Stimulated activated CD8-positive, alpha-beta memory T cell treated with anti-CD3 and anti-CD28 coated beads, Interleukin-2, amount 100 ng/mL, for 48 hours (primary cell): ENCODE measurements at places on chromosomes 6 and 20.

GRCh38 chr6:136718476-136718875 is 73.8 kb downstream of the MAP3K5 start:
- no peak for DNase-seq

DNA sequence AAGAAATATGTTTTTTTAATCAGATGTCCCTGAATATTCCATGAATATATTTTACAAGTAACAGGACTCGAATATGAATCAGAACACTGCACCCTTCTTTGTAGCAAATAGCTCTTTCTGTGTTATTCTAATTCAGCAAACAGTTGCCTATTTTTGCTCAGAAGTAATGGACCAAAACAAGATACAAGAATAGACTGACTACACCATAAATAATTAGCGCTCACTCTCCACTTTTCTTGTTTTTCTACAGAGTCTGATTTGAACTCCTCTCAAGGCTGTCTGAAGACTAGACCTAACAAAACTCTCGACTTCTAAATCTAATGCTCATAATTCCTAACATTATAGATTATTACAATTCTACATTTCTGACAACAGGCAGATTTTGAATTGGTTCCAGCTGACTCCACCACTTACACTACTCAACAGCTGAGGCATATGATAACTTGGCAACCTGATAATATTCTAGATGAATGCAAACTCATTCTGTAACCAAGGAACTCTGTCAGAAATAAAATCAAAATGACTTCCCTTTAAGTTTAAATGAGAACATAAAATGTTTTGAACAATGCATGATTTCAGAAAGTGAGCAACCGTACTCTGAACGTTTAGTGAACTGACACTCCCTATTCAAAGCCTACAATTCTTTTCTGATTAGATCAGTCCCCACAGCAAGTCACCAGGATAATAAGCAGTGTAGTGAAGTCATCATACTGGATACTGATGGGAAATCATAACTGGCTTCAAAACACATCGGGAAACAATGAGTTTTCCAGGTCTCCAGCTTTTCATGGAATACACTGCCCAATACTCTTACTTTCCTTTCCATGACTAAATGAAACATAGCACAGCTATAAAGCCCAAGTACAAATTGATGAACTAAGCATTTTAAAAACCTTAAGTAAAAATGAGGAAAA is 114.2 kb upstream of the BEND6 start:
- no peak for DNase-seq

DNA sequence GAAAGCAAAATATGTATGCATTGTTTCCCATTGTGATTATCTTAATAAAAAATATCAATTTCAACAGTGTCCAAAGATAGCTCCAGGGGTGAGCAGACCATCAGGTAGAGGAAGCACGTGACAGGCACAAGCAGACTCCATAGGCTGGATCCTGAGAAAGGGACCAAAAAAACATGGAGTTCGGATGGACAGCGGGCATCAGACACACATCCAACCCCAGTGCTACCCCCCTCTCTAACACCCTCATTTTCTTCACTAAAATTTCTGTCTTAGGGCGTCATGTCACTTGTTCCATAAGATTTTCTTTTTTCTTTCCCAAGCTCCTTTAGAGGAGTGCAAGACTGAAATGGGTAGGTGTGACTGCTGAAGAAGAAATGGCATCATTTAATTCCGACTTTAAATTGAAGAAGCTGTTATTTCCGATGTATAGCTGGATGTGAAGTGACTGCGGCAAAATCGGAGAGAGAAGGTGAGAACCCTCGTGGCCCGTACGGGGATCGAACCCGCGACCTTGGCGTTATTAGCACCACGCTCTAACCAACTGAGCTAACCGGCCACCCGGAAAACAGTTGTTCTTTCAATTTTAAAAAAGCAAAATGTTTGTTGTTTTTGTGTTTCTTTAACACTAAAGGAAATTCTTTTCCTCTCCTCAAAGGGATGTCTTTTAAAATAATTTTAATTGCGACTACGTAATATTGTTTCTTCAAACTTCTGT is 10.3 kb upstream of the PRSS16 start:
- DNase-seq: no peak

- no peak for DNase-seq
Observed at GRCh38 chr20:19926591-19926990, 90.6 kb upstream of the NAA20 start.

DNA sequence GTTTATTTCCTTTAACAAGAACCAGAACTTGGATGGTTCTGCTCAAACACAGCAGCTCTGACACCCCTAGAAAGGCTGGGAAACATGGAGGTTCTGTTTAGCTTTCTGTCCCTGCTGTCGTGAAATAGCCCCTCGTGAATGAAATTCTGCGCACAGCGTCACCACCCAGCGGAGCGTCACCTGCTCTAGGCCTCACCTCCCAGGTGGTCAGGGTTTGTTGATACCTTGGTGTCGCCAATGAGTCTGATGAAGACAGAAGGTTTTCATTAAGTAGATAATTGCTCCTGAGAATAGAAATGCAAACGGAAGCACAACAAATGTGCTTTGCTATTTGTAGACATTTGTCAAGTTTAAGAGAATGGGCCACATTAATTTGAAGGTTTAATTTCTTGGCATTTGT is 135.1 kb downstream of the EDN3 start:
- no peak for DNase-seq

- no peak for DNase-seq
Observed at GRCh38 chr6:163635731-163636364, 221.3 kb downstream of the QKI start.

- no peak for DNase-seq
Observed at GRCh38 chr6:29295181-29295585, 6.3 kb upstream of the OR14J1 start.

DNA sequence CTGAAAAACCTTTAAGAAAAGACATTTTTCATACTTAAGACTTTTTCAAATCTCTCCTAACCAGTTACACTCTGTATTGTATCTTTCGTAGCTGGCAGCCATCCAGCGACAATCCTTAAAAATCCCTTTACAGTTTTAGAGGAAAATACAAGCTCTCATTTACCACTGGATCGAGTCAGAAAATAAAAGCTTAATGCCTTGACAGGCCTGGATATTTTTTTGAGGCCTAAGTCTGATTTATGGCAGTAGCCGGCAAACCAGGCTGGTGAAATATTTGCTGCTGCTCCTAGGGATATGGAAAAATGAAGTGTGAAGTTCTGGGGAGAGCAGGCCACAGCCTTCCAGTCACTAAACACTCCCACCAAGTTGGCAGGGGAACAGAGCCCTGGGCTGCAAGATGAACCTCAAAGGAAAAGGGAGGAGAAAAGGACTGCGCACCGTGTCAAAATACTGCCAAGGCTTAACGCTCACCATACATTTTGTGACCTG is 213.0 kb upstream of the SUPT3H start:
- no peak for DNase-seq

- DNase-seq: no peak
Observed at GRCh38 chr20:22536956-22537756, 47.2 kb downstream of the FOXA2 start.

- DNase-seq: no peak
Observed at GRCh38 chr6:42159431-42160024, 13.6 kb upstream of the GUCA1A start.

GRCh38 chr6:21438986-21439352 is 154.6 kb upstream of the SOX4 start:
- DNase-seq: no peak

DNA sequence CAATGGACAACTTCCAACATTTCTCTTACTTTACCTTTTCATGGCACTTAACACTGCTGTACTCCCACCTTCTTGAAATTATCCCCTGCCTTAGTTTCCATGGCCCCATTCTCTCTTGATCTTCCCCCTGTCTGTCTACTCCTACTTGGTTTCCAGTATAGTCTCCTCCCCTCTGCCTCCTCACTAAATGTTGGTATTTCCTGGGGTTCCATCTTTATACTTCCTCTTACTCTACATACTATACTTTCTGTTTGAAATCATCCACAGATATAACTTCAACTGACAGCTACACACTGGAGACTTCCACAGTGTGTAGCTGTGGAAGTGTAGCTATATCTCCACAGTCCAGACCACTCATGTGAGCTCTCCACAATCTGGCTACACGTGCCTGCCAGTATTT is 13.5 kb downstream of the ZHX3 start:
- no peak for DNase-seq

GRCh38 chr6:135286962-135287538 is 105.9 kb downstream of the MYB start:
- no peak for DNase-seq

- DNase-seq: no peak
Observed at GRCh38 chr20:57881466-57882385, 171.9 kb upstream of the PMEPA1 start.

- DNase-seq: no peak
Observed at GRCh38 chr6:159594750-159595117, 98.3 kb downstream of the SOD2 start.

DNA sequence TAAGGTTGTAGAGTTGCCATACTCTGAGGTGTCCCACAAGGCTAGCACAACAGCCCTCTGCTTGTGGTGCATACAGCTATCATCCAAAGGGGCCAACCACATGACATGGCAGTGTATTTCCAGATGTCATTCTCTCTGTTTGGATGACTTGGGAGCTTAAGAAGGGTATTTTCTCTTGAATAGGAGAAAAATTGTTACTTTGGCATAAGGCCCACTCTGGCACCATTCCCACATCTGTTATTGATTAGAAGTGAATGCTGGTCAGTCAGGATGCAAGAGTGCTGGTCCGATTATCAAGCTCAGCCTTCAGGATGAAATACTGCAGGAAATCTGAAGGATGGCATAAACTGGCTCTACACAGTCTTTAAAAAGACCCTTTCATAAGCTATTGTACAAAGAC is 83.6 kb upstream of the C20orf144 start:
- DNase-seq: no peak

DNA sequence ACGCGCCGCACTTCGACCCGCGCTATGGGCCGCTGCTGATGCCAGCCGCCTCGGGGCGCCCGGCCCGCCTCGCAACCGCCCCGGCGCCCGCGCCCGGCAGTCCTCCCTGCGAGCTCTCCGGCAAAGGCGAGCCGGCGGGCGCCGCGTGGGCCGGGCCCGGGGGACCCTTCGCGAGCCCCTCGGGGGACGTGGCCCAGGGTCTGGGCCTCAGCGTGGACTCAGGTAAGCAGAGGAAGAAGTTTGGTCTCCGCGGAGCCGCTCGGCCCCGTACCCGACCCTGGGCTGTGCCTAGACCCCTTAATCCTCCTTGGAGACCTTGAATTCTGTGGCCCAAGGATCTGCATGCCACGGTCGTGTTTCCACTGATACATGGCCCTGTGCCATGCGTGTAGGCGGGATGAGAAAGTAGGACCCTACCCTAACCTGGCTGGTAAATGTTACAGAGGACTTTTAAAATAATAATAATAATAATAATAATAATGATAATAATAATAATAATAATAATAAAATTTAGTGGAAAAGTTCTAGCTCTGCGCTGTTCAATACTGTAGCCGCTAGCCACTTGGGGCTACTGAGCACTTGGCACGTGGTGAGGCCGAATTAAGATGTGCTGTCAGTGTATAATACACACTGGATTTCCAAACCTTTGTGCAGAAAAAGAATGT is 5.6 kb downstream of the VGLL2 start:
- DNase-seq: no peak

DNA sequence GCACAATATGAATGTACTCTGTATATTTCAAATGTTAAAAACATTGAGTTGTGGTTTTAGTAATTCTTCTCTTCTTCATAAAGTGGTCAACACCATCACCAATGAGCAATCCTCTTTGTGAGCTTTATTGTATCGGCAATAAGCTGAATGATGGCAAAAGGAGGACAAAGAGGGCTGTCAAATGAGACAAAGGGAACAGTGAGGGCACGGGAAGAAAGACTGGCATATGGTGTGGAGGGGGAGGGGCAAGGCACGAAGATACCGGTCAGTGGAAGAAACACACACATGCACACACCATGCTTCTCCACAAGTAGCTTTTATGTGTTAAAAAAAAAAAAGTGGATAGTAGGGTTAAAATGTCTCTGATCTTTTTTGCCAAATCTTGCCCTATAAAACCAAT is 506.8 kb upstream of the CITED2 start:
- DNase-seq: no peak

- DNase-seq: no peak
Observed at GRCh38 chr20:57582432-57583288, 21.8 kb downstream of the PCK1 start.

DNA sequence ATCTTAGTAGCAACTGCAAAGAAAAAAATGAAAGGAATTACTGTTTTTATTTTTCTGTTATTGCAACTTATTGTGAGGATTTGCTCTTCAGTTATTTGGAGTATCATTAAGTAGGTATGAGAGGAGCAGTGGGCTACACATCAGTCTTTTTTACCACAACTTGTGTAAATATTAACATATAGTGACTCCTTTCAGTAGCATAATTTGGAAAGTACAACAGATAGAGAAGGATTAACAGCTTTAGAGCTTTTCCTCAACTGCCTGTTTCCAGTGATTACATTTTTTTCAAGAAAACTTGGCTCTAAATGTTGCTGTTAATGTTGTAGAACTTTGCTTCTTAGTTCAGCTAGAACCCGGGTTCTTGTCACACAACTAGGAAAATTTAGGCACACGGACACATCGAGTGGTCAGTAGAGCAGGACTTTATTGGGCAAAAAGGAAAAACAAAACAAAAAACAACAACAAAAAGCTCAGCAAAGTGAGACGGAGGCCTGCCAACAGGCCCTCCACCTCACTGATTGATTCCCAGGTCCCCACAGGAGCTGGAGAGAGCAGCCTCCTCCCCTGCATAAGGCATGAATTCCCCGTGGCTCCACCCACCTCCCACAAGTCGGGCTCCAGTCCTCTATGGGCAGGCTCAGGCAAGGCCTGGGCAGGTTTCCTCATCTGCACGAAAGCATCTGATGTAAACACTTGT is 75.1 kb downstream of the ADGRG6 start:
- DNase-seq: no peak

- DNase-seq: no peak
Observed at GRCh38 chr20:22524393-22525015, 59.9 kb downstream of the FOXA2 start.

DNA sequence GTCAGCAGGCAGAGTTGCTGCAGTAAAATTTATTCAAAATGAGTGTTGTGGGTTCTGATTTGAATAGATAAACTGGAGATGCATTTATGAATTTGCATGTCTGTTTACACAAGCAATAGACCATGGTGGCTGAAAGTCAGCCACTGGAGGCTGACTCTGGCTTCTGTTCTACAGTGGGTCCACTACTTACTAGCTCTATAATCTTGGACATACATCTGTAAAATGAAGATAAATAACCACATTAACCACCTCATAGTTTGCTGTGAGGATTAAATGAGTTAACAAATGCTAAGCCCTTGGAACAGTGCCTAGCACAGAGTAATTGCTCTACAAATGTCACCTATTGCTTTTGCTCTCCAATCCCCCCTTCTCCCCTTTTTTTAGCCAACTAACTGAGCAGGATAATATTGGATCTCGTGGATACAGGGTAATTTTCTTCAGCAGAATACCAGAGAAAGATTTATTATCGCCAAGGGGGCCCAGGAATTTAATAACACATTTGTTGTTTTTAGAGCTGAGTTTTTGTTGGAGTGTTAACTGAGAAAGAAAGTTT is 1.4 kb upstream of the PM20D2 start:
- no peak for DNase-seq
